ENCODE measurements at places on chromosomes 6 and 20. TPM values are rescaled to one million over a fixed set of nuclear protein-coding genes. Genes with fewer than 3 reads are reported as not detected.

GRCh38 chr6:120608826-120609225 is 725.5 kb downstream of the TBC1D32 start:
- no peak for DNase-seq

DNA sequence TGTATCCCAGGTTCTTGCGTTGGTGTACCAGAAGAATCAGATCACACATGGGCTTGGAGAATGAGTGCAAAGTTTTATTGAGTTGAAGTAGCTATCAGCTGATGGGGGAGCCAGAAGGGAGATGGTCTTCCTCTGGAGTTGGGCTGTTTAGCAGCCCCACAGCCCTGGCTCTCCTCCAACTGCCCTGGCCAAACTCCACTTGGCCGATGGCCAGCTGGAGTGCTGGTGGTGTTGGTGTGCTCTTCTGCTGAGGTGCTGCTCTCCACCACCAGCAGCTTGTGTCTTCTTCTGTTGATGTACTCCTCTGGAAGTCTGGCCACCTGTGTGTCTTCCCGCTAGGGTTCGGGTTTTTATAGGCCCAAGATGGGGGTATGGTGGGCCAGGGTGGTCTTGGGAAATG is 172.8 kb downstream of the TINAG start:
- DNase-seq: no peak

DNA sequence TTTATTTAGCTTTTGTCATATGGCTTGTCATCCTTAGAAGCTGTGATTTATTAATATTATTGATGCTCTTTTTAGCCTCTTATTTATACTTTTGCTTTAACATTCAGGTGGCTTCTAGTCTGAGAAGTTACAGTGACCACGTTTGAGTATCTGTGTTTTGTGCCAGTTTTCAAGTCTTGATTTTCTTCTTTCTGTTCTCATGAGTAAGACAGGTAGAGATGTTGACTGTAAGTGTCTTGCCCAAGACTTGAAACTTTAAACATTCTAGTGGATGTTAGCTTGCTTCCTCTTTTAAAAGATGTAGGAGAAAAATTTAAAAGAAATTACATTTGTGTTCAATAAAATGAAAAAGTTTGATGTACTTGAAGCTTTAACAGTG is 122.6 kb downstream of the LRRC1 start:
- no peak for DNase-seq

DNA sequence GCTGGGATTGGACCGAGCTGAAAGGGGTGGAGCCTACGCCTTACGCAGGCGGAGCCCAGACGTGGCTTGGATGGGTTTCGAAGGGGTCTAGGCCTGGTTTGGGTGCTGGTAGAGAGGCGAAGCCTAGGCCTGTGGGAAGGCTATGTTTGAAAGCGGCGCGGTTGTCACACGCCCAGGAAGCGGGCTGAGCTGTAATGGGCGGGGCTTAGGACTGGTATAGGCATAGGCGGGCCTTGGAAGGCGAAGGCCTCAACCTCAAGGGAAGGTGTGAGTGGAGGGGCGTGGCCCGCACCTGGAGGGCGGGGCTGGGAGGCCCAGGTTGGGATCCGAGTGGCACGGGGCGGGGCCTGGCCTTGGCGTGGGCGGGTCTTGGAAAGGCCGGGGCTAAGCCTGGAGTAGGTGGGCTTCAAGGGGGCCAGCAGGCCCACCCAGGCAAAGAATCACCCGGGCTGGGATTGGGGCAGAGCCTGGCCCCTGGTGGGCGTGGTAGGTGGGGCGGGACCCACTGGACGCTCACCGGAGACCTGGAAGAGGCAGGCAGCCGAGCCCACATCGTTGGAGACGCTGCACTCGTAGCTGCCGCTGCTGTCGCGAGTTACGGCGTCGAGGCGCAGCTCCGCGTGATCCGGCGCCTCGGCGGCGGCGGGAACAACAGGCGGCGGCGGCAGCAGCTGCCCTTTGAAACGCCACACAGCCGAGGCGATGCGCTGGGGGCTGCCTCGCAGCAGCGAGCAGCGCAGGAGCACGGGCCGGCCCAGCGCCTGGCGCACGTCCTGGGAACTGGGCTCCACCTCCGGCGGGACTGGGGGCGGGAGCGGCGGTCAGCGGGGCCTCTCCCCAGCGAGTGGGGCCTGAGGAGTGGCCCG is 49.0 kb downstream of the MDGA1 start:
- no peak for DNase-seq

DNA sequence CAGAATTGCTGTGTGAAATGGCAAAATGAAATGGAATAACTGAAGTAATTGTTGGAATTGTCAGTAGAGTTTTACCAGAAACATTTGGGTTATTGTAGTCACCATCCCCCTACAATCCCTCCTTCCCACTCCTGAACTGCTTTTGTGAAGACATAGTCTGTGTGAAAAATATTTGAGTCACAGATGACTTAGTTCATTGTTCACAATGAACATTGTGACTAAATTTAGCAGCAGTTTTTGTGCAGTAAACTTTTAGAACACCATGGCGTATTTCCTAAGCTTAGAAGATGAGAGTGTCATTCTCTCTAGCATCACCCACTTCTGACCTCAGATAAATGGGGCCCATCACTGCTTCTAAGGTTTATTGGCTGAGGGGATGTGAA is 11.0 kb downstream of the OTOR start:
- no peak for DNase-seq

GRCh38 chr6:14281811-14282660 is 164.5 kb downstream of the CD83 start:
- no peak for DNase-seq

GRCh38 chr6:152748843-152749242 is 1.8 kb upstream of the VIP start:
- DNase-seq: no peak

DNA sequence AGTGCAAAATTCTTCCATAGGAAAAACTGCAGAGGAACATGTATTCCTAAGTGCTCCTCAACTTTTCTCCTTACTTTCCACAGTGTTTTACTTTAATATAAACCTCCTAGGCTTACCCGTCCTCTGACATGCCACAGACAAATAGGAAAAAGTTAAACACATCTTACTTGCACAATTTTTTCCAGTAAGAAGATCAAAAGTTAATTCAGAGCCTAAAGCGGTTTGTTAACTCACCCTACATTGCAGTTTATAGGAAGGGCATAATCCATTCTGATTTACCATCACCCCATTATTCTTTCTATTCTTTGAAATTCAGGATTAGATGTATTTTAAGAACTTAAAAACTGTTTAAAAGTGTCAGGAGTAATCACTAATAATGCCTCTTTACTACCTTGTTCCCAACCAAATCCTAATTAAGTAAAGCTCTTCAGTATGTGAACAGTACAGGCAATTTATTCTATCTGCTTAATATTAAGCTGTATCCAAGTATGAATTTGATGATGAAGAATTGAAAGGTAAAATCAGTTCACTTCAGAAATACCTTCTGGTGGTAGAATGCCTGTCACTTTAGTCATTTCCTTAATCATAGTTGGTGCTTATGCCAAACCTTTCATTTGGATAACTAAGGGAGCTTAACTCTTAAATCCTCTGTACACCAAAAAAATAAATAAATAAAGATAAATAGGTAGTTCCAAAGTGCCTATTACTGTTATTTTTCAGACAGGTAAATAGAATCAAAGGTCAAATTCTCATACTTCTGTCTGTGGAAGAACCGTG is 292.0 kb downstream of the ALDH8A1 start:
- no peak for DNase-seq

PLCB4 gene
- polyA plus RNA-seq: 1.7 TPM

ATP9A gene
- 3.7 TPM for polyA plus RNA-seq

CLDN20 gene
- polyA plus RNA-seq: not detected

RAD21L1 gene
- polyA plus RNA-seq: not detected

TFAP2D gene
- polyA plus RNA-seq: not detected

MYLK2 gene
- not detected for polyA plus RNA-seq

C20orf141 gene
- 0.30 TPM for polyA plus RNA-seq
